IPS-NIHi11 (cell line): ENCODE measurements at places on chromosomes 16 and 17.

DNA sequence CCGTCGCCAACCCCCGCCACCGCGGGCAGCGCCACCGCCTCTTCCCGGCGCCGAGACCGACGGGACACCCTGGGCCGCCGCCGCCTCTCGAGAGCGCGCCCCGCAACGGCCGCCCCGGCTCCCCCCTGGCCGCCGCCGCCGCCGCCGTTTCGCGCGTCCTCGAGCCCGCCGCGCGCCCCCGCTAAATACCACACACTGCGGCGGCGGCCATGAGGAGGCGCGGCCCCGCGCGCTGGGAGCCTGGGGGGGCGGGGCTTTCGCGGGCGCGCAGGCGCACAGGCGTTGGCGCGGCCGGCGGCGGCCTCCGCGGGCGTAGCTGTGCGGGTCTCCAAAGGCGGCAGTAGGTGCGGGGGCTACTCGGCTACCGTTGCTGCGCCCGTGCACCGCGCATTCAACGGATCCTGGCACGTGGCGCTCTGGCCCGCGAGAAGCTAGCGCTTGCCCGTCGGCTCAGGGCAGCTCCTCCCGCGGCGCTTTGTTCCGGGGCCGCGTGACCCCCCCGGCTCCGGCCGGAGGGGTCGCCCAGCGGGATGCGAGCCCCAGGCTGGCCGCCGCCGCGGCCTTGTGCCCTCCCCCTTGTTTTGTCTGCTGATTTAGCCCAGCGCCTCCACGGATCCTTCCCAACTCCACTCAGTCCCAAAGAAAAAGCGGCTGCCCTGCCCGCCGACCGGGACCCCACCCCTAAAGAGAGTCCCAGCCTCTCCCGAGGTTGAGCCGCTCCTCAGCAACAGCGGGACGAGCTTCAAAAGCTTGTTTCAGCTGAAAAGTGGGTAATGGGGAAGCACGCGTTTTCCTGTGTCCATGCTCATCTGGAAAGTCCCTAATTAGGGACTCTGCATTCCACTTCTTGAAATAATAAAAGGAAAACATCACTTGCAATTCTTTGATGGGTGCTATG, at the start of gene SIAH1:
Gene SIAH1 (minus strand): TSS at position 161 of the 898 bp plus-strand sequence. CDS start 22,985 bp downstream, outside the sequence.
- peak; percentile 93 for DNase-seq

DNA sequence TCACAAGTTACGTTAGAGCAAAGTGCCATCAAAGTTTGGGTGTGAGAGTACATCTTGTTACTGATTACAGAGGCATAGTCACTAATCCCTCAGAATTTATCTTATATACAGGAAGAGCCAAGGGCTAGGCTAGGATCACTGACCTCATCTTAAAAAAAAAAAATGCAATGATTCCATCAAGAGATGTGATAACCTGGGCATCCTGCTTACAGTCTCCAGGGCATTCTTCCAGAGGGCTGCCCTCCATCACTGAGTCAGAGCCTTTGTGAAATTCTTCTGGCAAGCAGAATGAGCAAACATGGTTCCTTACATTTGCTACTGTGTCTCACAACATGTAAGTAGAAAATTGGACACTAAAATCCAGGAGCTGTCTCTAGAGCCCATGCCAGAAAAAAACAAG, 410.6 kb downstream of the ZFHX3 start:
- no peak for DNase-seq

DNA sequence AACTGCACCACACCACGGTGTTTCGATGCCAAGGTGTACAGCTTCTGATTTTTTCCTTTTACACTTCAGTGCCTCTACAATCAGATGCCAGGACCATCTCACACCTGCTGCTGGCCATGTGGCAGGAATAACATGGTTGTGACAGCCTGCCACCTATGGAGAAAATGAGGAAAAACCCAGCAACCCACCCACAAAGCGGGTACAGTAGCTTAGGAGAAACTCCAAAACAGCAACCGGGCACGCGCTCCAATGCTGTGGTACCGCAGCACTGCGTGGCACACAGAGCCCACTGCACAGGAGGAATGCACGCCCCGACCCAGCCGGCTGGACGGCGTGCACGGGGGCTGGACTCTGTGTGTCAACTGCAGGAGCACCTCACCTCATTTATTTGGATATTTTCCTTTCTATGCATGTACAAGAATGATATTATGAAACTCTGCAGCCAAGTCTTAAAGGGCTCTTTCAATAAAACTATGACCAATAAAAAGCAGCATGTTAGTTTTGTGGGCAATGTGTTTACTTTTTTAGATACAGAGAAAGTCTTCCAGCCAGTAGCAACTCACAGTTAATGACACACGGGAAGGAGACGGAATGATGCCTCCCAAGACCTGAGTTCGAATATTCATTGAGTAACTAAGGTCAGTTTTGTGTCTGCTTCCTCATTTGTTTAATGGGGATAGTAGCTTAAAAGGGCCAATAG, 45.9 kb downstream of the MAP1LC3B start:
- DNase-seq = no peak

- DNase-seq = no peak
Measured at GRCh38 chr17:74454197-74455024, 12.0 kb upstream of the CD300A start.

GRCh38 chr17:79916991-79917901, 78.0 kb upstream of the CBX4 start:
- no peak for DNase-seq

- no peak for DNase-seq
Measured at GRCh38 chr16:78102865-78103264, 3.4 kb downstream of the WWOX start.

DNA sequence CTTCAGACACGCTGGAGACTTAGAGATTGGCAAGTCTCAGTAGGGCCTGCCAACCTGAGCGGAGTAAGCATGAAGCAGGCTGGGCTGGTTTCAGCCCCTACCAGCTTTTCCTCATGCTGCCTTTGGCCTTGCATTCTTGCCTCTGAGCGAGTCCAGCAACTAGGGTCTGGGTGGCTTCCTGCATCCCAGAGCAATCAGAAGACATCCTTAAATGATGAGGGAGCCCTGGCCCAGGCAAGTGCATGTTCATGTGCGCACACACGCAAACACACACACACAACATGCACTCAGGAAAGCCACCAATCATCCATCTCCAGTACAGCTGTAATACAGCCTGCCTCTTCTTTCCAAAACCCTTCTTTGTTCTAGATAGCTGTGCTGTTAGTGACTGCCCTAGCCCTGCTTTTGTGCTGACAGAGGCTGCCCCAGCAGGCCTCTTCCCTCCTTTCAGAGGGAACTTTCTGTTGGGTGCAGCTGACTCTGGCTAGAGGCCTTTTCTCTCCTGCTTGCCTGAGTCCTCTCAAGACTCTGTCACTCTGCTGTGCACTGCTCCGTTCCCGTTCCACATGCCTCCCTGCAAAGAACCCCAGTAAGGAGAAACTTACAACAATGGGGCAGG, 30.7 kb upstream of the TBX2 start:
- DNase-seq = no peak

- DNase-seq = no peak
Measured at GRCh38 chr16:67400901-67401300, 7.6 kb upstream of the TPPP3 start.

GRCh38 chr17:59804901-59805465, 87.8 kb downstream of the TUBD1 start:
- DNase-seq = no peak

DNA sequence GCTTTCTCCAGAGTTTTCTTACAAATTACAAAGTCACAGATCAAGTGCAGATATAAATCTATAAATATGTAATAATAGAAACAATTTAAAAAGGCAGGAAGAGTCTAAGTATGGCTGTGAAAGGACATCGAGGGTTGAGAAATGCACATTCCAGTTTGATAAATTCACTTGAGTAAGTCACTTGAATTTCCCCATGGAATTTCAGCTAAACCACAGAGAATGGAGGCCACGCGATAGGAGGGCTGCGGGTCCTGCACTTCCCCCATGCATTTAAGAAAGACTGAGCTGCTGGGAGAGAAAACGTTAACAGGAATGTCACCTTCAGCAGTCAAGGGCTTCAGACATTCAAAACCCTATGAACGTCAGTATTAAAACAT, 6.1 kb upstream of the MXRA7 start:
- DNase-seq = no peak

DNA sequence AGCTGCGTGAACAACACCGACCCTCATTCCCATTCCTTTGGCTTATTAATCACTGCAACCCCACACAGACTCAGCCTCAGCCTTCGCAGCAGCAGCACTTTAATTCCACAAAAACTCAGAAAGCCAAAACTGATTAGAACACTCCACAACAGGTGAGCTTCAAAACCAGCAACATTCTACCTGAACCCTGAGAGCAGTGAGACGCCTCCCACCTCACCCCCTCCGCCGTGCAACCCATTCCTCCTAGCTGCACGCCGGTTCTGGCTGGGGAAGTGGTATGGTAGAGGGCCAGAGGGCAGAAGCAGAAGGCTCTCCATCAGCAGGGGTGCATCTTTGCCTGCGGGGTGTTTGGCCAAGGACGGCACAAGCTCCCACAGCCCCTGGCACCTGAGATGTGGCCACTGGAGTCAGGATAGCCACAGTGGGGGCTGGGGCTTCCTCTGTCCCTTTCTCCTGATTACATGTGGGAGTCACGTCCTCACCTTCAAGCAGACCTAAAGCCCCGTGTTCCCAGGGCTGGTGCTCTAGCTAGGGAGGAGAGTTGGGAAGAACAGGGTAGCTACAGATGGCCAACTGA, 1.6 kb downstream of the BORCS6 start:
- DNase-seq = no peak

DNA sequence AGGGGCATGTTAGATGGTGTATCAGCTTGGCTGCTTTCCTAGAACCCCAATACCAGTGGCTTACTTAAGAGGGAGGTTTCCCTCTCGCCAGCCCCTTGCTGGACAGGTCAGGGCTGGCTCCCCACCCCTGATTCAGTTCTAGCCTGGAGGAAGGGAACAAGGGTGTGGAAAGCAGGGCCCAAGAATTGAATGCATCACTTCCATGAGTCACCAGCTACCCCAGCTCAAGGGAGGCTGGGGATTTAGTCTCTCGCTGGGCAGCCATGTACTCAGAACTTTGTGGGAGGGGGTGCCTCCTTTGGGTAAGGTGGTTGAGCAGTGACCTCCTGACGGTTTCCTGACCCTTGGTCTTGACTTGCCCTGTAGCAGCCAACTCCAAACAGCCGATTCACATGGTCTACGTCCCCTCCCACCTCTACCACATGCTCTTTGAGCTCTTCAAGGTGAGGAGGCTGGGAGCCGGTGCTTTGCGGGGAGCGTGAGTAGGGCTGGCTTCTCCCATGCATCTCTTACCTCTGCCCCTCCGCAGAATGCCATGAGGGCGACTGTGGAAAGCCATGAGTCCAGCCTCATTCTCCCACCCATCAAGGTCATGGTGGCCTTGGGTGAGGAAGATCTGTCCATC, 12.8 kb downstream of the PDK2 start:
- DNase-seq = no peak

DNA sequence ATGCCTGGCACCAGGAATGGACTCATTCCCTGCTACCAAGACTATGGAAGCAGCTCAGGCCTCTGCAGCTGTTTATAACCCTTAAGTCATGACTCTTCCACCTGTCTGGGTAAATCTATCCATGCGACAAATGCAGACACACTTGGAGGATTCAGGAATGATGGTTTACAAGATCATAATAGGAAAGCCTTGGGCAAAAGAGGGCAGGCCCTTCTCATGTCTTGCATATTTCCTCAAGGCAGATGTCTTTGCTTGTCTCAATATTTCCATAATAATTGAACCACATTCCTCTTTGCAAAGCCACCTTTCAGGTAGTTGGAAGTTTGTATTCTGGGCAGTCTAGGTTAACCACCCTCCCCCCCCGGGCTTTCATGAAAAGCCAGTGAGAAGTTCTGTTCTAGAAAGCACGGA, 884 bp upstream of the JPT1 start:
- peak; percentile 14 for DNase-seq
